ENCODE measurements at places on chromosomes 16 and 17.

DNA sequence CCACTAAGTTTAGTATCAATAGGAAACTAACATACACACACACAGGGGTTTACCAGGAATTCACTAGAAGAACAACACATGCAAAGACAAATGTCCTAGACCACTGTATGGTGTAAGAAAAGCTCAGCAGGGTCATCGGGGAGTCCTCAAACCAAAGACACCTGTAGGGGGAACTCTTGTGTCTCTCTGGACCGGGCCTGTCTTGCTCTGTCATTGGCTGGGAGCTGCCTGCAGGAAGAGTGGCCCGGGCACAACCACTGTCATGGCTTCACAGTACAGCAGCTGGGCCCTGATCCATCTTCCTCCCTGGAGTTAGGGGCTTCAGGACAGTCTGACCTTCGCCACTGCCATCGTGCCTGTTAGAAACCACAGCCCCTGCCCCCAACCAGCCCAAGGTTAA lies 263.6 kb upstream of the DYNLRB2 start:
- no peak for DNase-seq

DNA sequence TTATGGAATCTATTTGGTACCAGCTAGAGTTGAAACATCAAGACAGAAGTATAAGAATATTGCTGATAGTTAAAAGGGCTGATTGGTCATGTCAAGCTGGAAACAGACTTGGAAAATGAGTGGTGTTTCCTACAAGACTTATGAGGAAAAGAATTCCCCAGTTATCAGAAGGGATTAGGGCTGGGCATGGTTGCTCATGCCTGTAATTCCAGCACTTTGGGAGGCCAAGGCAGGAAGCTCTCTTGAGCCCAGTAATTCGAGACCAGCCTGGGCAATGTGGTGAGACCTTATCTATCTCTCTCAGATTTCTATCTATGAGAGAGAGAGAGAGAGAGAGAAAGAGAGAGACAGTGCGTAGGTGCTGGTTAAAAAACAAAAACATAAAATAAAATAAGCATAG lies 139.5 kb upstream of the PMFBP1 start:
- no peak for DNase-seq

DNA sequence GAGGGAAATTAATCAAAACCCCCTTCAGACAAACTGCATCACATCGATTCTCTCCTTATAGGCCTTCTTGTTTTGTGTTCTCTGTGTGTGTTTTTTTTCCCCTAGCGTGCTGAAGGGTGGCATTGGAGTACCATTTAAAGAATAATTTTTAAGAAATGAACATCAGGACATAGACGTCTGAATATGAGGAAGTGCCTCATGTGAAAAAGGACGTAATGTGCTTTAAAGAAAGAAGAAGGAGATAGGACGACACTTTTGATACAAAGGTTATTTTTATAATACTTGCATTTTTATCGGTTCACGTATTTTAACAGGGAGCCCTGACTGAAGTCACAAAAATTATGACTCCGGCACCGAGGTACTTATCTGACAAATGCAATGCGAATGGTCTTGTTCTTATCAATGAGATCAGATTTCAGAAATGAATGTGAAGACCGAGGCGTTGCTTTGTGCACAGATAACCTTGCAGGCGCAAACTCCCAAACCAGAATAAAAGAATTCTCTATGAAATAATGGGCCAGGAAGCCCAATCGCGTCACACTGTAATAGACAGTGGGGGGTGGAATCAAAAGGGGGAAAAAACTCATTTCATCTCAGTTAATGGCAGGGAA lies 606.3 kb downstream of the MAF start:
- DNase-seq, result no peak

- DNase-seq, result no peak
These were observed 25.9 kb downstream of the MYH11 start for GRCh38 chr16:15830832-15831451.

DNA sequence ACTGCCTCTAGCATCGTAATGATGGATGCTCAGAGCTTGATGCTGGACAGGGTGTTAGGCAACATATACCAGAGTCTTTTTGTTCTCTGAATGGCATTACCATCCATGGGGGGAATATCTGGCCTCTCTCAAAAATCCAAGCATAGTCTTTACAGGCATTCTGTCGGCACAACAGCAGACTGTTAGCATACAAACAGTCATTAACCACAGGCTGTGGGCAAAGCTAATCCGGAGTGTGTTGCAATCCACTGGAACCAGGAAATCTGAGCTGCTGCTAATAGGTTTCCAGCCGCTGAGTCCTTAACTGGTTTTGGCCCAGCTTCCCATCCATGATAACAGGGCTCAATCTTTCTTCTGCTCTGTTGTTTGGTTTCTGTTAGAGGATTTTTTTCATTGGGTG lies 371.9 kb downstream of the HS3ST3B1 start:
- DNase-seq, result no peak

DNA sequence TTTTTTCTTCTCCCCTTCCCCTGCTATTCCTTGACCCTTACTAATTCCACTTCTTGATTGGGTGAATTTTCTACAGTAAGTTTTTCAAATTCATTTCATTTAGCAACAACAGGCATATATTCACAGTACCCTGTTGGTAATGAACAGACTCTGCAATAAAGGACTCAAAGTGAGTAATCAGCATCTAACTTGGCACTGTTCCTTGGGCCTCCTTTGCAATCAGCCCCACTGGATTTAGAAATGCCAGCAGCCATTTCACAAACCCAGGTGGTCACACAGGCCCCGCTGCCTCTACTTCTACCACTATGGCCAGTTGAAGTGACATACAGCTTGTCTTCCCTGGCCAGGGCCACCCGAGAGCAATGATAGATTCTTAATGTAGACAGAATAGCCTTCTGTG lies 113.8 kb downstream of the CYB561 start:
- DNase-seq, result no peak

DNA sequence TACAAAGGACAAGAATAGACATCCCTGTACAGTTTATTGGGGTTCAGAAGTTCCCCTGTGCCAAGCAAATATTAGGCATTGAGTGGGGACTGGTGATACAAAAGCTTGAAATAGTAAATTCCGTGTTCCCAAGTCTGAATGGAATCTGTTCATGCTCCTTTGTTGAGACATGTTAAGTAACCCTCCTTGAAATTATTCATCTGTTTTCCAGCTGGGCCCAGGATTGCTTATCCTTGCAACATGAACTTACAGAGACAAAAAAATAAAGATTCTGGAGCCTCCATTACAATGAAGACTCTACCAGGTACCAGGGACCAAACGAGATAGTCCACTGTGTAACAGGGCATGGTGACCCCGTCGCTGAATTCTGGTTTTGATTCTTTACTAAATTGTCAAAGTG lies 6.1 kb upstream of the CCL8 start:
- DNase-seq, result no peak

DNA sequence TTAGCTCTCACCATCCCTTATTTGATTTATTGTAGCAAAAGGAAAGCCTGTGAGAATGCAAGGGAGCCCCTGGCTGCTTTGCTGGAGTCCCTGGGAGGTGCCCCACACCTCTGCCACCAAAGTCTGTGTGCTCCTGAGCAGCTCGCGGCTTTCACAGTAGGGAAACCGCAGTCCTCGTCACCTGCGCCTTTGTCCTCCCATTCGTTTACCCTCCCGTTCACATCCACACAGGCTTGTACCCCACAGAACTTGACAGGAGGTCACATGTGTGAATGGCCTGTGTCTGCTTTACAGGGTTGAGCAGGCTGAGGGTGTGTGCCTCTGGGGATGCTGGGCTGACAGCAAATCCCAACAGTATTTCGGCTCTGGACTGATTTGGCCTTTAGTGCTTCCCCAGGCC lies 152.5 kb downstream of the LGALS9B start:
- no peak for DNase-seq

DNA sequence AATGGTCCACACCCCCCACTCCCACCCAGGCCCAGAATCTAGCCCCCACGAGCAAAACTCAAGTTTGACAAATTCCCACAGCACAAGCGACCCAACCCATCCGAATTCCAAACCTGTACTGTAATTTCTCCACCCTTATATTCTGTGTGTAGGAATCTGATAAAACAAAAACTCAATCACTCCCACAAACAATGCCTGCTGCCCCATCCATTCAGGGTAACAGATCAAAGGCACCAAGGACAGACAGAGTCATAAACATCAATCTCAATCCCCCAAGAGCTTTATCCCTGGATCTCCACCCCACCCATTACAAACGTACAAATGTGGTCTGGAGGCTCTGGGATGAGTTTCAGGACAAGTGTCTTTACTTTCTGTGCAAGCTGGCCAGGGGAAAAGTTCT lies 157.8 kb downstream of the AXIN2 start:
- DNase-seq, result no peak

DNA sequence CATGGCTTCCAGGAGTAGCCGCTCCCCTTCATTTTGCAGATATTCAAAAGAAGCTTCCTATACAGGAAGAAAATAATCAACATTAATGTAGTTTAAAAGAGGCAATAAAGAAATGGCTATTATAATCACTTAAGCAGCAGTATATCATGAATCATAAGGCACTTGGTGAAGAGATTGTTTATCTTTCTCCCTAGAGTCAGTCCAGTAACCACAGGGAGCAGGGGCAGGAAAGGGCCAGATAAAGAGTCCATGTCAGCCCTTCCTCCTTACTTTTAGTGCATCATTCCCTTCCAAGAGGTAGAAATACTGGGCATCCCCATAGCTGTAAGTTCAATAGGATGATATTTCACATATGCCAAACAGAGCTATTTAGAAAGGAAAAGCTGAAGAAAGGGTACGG lies 184.6 kb upstream of the C17orf78 start:
- no peak for DNase-seq

All from breast epithelium (tissue), 4 donors.